ENCODE measurements at places on chromosomes 6 and 20.

GRCh38 chr6:168305096-168305749, 14.4 kb downstream of the DACT2 start:
- DNase-seq: no peak

DNA sequence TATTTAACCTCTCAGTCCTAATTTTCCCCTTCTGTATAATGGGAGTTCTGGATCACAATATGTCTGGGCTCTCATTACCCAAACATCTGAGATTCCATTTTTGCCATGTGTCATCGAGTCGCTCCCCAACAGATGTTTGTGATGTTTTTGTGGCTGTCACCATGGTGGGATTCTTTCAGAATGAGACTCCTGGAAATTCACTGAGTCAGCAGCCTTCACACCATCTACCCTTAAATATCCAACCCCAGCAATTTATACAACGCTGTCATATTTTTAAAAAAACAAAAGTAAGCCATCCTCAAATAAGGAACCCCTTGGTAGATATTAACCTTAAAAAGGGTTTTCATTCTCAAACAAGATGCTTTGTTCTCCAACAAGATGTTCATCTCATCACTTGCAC, 20.9 kb downstream of the NRSN1 start:
- no peak for DNase-seq

GRCh38 chr6:12173661-12174060, 116.5 kb upstream of the EDN1 start:
- DNase-seq: no peak

- DNase-seq: no peak
These were observed 35.0 kb downstream of the LY86 start for GRCh38 chr6:6623553-6623952.

- no peak for DNase-seq
These were observed 93.6 kb upstream of the UST start for GRCh38 chr6:148653138-148653776.

DNA sequence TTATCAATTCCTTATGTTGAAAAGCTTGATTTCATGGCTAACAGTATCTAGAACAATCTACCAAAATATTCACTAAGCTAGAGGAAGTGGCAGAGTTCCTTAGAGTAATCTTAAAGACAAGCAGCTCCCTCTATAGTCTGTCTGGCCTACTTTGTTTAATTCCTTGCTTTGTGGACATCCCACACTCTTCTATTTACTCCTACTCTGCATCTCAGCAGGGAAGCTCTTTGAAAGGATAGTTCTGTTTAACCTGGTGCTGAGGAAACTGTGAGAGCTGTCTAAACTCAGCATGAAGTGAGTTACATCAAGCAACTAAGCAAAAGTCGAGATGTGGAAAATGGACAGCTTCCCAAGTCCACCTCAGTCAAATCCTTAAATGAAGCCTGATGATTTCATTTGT, 4.3 kb downstream of the REV3L start:
- no peak for DNase-seq

DNA sequence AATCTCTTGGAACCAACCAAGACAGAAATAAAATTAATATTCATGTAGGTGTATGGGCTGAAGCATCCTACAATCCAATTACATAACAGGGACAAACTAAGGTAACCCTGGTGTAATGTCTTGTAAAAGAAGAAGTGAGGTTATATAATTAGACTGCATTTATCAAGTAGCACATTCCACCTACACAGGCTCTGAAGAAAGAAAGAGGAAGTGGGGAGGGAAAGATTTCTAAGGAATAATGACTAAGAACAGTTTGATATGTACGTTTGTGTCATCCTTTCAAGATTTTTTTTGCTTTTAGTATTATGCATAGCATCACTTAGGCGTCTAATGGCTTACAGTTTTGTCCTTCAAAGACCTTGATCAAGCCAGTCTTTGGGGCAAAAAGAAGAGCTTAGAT, 139.7 kb downstream of the PLCB1 start:
- no peak for DNase-seq

DNA sequence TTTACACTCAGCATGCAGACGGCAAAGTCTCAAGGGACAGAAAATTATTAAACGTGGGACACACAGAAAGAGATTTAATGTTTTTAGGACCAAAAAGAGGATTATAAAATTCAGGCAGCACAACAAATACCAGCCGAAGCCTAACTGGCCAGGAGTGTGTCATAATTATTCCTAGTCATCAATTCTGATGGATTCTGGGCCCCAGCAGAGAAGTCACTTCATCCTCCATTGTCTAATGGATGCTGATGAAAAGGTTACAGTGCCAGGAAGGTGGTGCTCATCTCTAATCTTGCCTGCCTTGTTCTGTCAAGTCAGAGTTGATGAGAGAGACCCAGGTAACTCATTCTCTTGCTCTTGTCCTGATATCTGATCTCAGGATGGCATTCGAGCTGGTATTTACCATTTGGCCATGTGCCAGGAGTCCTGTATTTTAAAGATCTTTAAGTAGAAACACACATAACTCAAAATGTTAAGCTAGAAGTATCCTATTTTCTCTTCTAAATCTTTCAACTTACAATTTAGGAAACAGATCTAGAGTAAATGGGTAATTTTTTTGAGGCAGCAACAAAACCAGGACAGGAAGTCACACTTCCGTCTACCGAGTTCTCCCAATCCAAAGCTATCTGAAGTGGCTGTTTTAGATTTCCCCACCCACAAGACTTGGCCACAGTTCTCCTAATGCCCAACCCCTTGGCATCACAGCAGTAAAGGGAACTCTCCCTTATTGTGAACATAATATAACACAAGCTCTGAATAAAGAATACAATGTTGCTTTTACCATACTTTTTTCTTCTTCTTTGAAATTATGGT, 50.0 kb downstream of the ADAT2 start:
- no peak for DNase-seq

GRCh38 chr6:52164319-52165094, 21.7 kb upstream of the IL17A start:
- DNase-seq: no peak
